ENCODE measurements at places on chromosomes 11 and 22.

GRCh38 chr11:16891964-16892363 is 122.2 kb downstream of the PLEKHA7 start:
- DNase-seq, result no peak

- DNase-seq, result no peak
Measured at GRCh38 chr11:16043617-16044016, 312.7 kb downstream of the SOX6 start.

DNA sequence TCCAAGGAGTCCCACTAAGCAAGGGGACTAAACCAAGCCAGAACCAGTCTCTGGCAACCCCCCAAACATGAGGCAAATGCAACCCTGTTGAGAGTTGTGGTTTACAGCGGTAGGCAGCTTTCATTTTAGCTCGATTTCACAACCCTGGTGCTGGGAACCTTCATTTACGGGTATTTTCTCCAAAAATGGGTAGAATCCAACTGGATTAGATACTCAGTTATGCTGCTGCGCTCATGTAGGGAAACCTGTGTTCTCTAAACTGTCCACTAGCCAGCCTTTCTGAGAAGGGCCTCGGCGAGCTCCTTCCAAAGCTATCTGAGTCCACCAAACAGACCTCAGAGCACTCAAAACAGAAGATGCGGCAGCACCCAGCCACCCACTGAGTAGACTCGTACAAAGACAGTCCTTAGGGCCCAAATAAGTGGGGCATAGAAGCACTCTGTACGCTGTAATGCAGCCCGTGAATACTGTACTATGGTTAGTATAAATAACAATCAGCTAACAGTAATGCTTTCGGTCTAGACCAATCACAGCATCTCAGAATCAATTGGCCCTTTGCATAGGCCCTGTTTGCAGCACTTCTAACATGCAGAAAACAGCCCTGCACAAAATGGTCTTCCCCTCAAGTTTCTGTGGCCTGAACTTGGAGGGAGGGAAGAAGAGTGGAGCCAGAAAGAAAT is 104.7 kb downstream of the ETS1 start:
- DNase-seq, result no peak

GRCh38 chr22:16819249-16819648 is 6.0 kb downstream of the XKR3 start:
- no peak for DNase-seq

DNA sequence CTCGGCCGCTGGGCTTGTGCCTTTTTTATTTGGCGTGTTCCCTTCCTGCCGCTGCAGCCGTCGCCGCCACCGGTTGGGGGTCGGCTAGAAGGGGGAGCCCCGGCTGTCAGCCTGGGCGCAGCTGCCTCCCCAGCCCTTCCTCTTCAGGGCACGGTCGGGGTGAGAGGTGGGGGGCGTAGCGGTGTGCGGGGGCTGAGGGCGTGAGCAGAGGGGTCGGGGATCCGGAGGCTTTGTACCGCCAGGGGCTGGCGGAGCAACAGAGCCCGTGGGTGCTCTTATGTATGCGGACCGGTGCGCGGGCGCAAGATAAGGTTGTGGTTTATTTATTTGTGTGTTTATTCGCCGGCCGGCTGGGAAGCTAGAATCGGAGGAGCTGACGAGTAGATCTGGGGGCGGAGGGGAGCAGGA is 477 bp downstream of the ZBTB16 start:
- no peak for DNase-seq

DNA sequence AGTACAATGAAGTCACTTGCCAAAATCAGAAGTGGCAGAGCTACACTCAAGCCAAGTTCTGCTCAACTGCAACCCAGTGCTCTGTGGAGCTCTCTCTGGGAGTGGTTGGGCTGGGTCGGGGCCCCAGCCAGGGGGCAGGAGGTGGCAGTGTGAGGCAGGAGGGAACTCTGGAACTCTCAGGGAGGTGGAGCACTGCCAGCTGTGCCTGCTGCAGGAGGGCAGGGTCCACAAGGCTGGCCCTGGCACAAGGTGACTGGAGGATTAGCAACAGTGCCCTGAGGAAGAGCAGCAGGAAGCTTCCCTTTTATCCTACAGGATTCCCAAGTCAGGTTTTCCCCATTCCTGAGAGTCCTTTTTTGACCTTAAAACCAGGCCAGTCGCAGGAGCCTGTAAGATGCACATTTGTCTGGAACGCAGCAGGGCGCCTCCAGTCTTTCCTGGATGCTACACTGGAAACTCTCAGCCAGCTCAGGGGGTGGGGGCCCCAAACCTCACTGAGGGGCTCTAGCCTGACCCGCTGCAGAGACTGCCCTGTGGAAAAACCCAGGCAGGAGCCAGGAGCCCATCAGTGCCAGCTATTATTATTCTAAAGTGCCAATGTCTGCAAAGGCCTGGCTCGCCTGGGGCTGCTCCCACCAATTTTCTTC is 31.8 kb downstream of the DKK3 start:
- DNase-seq, result no peak

- DNase-seq, result no peak
Measured at GRCh38 chr11:15629690-15630321, 515.1 kb downstream of the INSC start.

GRCh38 chr22:46085828-46086576 is 64.3 kb upstream of the PPARA start:
- DNase-seq, result no peak

GRCh38 chr11:118236170-118236569 is 11.4 kb upstream of the JAML start:
- no peak for DNase-seq

DNA sequence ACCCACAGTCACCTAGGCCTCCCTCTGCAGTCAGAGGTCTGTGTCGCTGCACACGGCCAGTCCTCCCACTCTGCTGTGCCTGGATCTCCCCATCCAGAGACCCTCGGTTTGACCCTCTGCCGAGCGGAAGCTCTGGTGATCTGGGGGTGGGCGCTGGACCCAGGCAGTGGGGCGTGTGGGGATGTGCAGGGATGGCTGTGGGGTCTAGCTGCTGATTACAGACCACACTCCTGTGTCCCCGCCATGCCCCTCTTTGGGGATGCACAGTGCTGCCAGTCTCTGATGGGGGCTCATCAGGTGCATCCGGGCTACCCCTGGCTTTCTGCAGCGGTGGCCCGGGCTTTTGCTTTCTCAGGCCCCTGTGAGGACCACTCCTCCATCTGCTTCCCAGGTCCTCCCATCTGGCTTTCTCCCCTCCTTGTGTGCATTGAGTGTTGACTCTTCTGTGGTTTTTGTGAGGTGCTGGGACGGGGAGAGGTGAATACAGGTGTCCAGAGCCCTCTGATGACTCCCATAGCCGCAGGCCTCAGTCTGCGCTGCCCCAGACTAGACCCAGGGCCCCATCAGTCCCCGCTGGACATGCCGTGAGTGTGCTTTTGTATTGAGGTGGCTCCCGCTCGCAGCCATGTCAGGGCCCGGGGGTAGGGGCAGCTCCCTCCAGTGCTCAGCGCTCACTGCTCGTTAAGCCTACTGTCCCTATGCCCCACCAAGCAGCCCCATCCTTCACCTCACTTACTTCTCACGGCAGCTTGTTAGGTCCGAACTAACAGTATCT is 251.6 kb downstream of the TBC1D22A start:
- DNase-seq, result no peak

DNA sequence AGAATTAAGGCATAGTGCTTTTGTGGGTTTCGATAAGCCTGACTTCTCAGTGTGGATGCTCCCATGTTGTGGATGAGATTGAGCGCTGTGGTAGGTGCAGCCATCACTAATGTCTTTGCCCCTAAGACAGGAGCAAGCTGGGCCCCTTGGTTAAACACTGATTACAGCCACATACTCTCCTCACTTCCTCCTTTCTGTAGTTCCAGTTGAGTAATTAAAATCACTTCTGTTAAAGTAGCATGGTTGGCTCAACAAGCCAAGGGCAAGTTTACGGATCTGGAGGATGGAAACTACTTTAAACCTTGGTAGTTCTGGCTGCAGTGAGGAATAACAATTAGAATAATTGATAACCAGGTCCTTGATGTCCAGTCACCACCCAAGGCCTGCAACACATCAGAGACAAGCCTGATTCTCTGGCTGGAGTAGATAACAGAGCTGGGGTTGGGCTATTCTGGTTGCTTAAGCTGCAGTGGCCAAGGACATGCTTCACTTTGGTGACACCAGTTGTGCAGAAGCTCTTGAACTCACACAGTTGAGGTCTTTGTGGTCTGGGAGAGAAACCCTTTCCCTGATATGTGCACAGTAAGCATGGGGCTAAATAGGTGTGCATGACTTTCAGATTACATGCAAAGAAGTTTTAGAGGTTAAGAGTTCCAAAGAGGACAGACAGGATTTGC is 81.3 kb downstream of the KIRREL3 start:
- no peak for DNase-seq

GRCh38 chr22:37467391-37467955 is 18.7 kb downstream of the MFNG start:
- no peak for DNase-seq

GRCh38 chr11:6353367-6353987 is 33.2 kb upstream of the CAVIN3 start:
- DNase-seq, result peak; percentile 31

GRCh38 chr22:34283844-34284243 is 363.6 kb upstream of the LARGE1 start:
- DNase-seq, result no peak

- DNase-seq, result no peak
Measured at GRCh38 chr11:107549253-107549953, 16.1 kb downstream of the ALKBH8 start.

DNA sequence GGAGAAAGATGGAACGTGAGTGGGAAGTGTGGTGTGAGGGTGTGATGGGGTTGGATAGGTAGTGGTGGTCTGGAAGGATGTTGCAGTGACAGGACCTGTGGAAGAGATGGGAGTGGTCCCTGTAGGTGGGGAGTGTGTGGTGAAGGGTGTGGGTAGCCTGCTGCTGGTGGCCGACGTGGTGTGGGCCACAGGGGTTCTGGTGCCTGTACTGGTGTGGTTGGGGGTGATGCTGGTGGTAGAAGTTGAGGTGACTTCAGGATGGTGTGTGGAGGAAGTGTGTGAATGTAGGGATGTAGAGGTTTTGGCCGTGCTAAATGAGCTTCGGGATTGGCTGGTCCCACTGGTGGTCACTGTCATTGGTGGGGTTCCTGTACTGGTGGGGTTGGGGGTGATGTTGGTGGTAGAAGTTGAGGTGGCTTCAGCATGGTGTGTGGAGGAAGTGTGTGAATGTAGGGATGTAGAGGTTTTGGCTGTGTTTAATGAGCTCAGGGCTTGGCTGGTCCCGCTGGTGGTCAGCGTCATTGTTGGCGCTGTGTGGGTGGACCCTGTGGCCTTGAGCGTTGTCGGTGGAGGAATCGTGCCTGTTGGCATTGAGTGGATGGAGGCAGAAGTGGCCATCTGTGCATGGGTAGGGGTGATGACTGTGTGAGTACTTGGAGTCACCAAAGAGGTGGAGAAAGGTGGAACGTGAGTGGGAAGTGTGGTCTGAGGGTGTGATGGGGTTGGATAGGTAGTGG is 19.1 kb downstream of the MUC6 start:
- no peak for DNase-seq

DNA sequence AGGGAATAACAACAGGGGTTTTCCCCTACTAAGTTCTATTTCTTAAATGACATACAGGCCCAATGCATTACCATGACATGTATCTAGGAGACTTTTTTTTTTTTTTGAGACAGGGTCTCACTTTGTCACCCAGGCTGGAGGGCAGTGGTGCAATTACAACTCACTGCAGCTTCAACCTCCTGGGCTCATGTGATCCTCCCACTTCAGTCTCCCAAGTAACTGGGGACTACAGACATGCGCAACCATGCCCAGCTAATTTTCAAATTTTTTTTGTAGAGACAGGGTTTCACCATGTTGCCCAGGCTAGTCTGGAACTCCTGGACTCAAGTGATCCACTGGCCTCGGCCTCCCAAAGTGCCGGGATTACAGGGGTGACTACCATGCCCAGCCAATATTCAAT is 7.5 kb downstream of the CPSF7 start:
- no peak for DNase-seq

- DNase-seq, result no peak
Measured at GRCh38 chr22:18970176-18970947, 34.3 kb upstream of the PRODH start.

GRCh38 chr11:45659818-45660160 is 5.6 kb downstream of the CHST1 start:
- no peak for DNase-seq

DNA sequence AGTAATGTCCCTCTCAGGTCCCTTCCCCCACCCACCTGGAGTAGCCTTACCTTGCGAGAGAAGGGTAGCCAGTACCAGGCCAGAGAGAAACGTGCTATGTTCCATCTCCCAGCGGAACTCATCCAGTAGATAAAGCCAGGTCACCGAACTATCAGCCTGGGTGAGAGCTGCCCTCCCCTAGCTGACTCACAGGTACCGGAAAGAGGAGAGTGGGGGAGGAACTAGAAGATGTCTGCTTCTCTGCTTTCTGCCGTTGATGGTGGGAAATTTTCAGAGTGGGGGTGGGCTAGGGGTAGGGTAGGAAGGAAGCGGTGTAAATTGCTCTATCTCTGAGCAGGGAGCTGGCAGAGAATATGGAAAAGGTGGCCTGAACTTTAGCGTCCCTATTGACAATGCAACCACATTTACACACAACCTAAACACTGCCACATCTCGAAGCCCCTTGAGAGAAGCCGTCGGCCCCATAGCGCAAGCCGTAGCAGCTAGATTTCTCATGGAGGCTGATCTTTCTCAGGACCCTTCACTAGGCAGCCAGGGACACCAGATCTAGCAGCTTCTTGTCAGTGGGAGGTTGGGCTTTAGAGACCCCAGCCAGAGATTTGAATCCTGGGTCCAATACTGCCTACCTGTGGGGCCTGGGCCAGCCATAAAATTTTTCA is at the start of gene CD3D:
Gene CD3D (minus strand): TSS at position 203 of the 659 bp plus-strand sequence. CDS start 98 bp downstream, at position 105.
- DNase-seq, result peak; percentile 63

DNA sequence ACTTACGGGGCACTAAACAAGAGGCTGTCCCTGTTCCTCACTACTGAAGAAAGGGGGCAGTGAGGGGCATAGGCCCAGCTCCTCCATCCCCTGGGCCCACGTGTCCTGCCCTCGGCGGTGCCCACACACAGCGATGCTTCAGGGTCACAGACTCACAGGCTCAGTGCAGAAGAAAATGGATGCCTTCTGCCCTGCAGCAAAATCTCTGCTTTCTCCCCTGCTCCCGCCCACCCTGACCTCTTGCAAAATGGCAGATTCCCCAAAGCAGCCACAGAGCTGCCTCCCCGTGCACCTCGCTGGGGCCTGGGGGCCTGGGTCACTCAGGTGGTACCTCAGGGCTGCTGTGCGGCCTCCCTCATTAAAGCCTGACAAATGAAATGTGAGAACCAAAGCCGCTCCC is 204.0 kb downstream of the DSCAML1 start:
- DNase-seq, result no peak

- DNase-seq, result no peak
Measured at GRCh38 chr11:100434821-100435641, 252.1 kb upstream of the ARHGAP42 start.

- DNase-seq, result no peak
Measured at GRCh38 chr11:70736937-70737640, 338.8 kb downstream of the CTTN start.

DNA sequence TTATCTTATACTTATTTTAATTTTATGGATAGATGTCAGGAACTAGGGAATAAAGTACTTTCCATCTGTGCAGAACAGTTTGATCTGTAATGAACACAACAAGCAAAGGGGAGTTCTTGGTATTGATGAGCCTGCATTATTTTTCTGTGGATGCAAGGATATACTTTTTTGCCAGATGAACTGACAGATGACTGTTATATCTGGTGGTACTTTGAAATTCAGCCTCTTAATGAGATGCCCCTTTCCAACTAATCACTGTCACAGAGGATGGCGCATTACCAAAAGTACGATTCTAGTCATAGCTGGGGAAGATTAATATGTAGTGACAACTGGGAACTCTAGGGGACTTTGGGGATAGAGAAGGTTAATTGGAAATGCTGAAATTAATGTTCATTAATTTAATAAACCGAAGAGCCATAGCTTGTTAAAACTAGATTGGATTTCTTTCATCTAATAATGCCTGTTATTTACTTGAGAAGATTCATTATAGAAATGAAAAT is 603.4 kb upstream of the CNTN5 start:
- DNase-seq, result no peak

Data from stimulated activated CD4-positive, alpha-beta T cell treated with anti-CD3 and anti-CD28 coated beads, Interleukin-1b, Interleukin-23, amount 100 ng/mL, for 24 hours (primary cell).